ENCODE measurements at places on chromosomes 16 and 17.

GRCh38 chr17:67648032-67648905, 69.5 kb upstream of the NOL11 start:
- no peak for DNase-seq

DNA sequence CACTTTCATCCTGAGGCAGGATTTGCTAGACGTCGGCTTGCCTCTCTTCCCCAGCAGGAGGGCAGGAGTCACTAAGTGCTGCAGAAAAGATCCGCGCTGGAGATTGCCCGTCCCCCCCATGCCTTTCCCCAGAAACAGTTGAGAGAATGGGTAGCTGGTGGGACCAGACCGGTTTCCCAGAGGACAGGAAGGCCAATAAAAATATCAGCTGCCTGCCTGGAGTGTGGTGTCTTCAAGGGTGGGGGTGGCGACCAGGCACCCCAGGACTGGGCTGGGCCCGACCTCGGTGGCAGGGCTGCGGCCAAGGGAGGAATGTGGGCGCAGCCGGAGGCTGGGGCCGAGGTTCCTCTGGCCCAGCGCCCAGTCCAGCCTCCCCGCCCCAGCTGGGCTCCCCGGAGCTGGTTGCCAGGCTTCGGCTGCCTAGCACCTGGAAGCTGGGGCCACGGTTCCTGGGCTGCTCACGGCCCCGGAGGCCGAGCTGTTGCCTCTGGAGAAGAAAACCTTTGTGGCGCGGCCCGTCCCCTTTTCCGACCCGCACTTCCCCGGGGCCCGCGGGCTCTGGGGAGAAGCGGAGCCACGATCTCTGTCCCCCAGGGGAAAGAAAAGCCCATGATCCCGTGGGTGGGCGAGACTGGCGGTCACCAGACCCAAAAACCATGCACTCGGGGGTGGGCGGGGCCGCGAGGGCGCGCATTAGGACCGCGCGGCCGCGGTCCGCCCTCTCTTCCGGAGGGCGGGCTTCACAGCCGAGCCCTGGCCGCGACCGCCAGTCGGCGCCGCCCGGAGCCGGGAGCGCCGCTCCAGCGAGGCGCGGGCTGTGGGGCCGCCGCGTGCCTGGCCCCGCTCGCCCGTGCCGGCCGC, at the start of gene TRAF4:
TRAF4 (plus strand) TSS at position 769 of the 861 bp plus-strand sequence. CDS start 102 bp downstream, outside the sequence.
- DNase-seq = peak; percentile 75

GRCh38 chr16:66493490-66494401, 56.2 kb downstream of the TK2 start:
- no peak for DNase-seq

- DNase-seq = no peak
These were observed 431 bp downstream of the TEKT3 start for GRCh38 chr17:15340966-15341365.

GRCh38 chr16:77386831-77387814, 47.7 kb downstream of the ADAMTS18 start:
- no peak for DNase-seq

DNA sequence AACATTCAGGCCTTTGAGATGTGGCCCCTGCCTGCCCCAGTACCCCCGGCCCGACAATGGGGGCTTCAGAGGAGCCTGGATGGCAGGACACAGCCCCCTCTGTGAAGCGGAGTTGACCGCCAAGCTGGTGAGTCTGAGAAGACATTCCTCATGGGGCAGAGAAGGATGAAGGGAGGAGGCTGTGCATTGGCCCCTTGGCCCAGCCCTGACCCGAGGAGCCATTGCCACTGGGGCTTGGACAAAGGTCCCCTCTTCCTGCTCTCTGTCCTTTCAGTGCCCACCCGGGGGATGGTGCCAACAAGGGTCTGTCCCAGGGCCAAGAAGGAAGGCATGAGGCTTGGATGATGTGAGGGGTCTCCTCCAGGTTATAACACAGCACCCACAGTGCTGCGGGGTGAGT, 30.9 kb upstream of the PHB1 start:
- no peak for DNase-seq

DNA sequence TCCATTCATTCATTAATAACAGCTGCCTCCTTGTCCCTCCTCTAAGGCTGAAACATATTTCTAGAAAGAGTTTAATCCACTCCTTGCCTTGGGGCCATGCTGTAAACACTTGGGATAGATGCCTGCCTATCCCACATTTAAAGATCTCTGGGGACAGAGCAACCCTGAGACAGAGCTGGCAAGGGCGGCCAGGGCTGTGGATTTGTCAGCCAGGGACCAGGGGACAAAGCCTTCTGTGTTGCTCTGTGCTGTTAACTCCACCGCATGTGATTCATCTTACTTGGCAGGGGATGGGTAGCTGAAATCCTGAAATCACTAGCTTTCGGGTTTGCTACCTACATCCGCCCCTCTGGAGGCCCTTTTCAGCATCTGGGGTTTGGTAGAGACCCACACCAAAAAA, 392.9 kb downstream of the SLC39A11 start:
- no peak for DNase-seq

GRCh38 chr17:72458301-72458700, 337.5 kb downstream of the SOX9 start:
- no peak for DNase-seq

DNA sequence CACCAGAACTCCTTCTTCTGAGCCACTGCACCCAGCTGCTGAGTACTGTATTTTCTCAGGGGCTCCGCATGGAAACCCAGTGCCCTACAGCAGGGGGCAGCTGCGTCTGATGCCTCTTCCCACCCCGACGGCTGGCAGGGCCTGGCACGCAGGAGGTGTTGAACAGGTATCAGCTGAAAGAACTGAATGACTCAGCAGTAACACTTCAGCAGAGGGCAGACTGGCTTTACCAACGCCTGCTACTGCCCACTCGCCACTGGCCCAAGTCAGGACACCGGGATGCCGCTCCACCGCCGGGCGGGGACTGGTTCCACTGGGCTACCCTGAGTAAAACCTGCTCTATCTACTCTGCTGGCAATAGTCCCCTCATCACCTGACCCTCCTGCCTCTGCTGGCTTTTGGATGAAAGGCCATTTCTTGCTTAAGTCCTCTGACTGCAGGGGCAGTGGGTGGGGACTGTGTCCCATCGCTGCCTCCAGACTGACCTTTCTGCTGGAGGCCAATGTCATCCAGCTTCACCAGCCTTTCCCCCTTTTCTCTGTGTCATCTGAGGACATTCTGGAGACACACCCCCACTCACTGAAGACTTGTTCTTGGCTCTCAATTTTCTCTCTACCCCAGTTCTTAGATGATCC, 100.4 kb upstream of the FA2H start:
- DNase-seq = no peak

DNA sequence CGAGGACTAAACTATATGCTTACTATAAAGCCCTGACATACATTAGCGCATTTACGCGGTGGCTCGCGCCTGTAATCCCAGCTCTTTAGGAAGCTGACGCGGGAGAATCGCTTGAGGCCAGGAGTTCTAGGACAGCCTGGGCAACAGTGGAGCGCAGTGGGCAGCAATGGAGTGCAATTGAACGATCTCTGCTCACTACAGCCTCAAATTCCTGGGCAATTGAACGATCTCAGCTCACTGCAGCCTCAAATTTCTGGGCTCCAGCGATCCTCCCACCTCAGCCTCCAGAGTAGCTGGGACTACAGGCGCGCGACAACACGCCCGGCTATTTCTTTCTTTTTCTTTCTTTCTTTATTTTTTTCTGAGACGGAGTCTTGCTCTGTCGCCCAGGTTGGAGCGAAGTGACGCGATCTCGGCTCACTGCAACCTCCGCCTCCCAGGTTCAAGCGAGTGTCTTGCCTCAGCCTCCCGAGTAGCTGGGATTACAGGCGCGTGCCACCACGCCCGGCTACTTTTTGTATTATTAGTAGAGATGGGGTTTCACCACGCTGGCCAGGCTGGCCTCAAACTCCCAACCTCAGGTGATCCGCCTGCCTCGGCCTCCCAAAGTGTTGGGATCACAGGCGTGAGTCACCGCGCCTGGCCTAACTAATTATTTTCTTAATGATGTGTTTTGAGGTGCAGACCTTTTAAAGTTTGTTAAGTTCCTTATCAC, 506 bp upstream of the COG7 start:
- no peak for DNase-seq

- no peak for DNase-seq
These were observed 3.3 kb downstream of the CLDN7 start for GRCh38 chr17:7258731-7259554.

Data from HEK293T (cell line).